Endodermal cell (in vitro differentiated cells): ENCODE measurements at places on chromosomes 13 and 19. TPM values are rescaled to one million over a fixed set of nuclear protein-coding genes. Genes with fewer than 3 reads are reported as not detected.

The LILRB5 gene
- total RNA-seq: not detected in 2 replicates

The FGF22 gene
- 0.78 to 0.82 TPM in 2 of 3 replicates, not detected in the other for total RNA-seq

The VSTM2B gene
- not detected in 3 replicates for total RNA-seq

The CACNG8 gene
- 0.25 and 0.48 TPM in 2 replicates for total RNA-seq

The NLRP7 gene
- 1.0 and 1.1 TPM in 2 replicates for total RNA-seq

The EXOC3L2 gene
- 0.11 to 6.8 TPM (median 0.32 TPM) in 3 replicates for total RNA-seq

The KRTDAP gene
- 1.8 and 3.4 TPM in 2 replicates for total RNA-seq

The NLRP5 gene
- total RNA-seq: not detected in 3 replicates

The NLRP4 gene
- not detected in 3 replicates for total RNA-seq

DNA sequence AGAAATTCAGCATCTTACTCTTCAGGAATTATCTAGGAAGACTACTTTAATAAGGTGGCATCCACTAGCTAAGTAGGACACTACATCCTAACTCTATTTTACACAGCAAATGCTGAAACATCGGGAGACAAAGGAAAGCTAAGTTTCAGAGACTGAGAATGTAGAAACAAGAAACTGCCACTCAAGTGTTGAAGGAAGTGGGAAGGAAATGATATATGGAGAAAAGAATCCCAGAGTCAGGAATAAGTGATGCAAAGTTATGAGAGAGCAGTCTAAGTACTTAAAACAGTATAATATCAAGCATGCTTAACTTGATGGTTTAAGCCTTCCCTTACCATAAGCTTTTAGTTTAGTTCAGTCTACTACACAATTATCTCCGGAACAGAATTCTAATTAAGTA lies 52.4 kb downstream of the RBM26 start:
- no peaks in the 10 kb centered on the region for H3K27me3 ChIP-seq
- no peaks in the 10 kb centered on the region for H3K4me1 ChIP-seq
- H3K27ac ChIP-seq: no peak overlapping the region
- no peak overlapping the region for H3K4me3 ChIP-seq
- no peak for DNase-seq

DNA sequence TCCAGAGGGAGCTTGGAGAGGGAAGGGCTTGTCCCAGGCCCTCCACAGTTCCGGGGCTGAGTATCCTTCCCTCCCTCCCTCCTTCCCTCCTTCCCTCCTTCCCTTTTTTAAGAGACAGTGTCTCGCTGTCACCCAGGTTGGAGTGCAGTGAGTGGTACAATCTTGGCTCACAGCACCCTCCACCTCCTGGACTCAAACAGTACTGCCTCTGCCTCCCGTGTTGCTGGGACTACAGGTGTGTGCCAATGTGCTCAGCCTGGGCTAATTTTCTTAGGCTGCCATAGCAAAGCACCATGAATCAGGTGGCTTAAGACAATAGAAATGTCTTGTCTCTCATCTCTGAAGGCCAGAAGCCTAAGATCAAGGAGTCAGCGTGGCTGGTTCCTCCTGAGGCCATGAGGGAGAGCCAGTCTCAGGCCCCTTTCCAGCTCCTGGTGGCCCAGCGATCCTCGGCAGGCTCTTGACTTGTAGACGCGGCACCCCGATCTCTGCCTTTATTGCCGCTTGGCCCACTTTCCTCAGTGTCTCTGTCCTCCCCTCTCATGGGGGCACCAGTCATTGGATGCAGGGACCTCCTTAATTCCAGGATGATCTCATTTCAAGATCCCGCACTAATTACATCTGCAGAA lies 47.5 kb downstream of the CRTC1 start:
- no peaks in the 10 kb centered on the region for H3K27me3 ChIP-seq
- H3K36me3 ChIP-seq: no peaks in the 10 kb centered on the region
- no peak overlapping the region for H3K4me3 ChIP-seq
- peaks cover 16% of the 10 kb centered on the region for H3K4me1 ChIP-seq
- no peak overlapping the region for H3K27ac ChIP-seq

DNA sequence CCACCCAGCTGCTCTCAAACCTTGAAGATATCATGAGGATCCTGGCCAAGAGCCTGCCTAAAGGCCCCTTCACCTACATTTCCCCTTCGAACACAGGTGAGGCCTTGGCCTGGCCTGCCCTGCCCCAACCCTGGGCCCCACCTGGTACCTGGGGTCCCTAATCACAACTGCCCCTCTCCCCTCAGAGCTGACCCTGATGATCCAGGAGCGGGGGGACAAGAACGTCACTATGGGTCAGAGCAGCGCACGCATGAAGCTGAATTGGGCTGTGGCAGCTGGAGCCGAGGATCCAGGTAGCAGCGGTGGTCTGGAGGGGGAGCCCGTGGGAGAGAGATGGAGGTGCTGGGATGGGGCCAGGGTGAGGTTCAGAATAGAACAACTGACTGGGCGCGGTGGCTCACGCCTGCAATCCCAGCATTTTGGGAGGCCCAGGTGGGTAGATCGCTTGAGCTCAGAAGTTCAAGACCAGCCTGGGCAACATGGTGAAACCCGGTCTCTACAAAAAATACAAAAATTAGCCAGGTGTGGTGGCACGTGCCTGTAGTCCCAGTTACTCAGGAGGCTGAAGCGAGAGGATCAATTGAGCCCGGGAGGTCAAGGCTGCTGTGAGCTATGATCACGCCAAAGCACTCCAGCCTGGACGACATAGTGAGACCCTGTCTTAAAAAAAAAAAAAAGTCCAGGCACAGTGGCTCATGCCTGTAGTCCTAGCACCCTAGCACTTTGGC lies 17.5 kb downstream of the DDX39A start:
- H3K36me3 ChIP-seq: no peaks in the 10 kb centered on the region
- no peaks in the 10 kb centered on the region for H3K27me3 ChIP-seq
- no peaks in the 10 kb centered on the region for H3K4me1 ChIP-seq
- H3K27ac ChIP-seq: no peak overlapping the region
- no peak overlapping the region for H3K4me3 ChIP-seq
- DNase-seq: no peak

DNA sequence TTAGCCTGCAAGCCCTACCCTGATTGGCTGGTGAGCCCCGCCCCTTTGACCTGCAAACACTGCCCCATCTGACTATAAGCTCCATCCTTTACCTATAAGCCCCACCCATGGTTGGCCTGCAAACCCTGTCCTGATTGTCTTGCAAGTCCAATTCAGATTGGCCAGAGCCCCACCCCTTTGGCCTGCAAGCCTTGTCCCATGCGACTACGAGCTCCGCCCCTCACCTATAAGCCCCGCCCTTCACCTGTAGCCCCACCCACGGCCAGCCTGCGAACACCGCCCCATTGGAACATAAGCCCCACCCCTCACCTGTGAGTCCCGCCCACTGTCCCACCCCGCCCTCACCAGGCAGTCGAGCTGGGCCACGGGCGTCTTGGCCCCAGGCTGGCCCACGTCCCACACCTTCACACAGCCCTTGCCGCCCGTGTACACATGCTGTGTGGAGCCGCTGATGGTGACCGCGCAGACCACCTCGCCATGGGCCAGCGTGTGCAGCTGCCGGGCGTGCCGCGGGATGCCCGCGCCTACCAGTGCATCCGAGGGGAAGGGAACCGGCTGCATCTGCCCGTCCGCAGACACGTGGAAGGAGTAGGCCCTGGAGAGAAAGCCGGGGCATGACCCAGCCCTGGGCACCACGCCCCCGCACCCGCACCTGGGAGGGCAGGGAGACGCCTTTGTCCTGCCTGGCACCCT lies 22.9 kb downstream of the TLE2 start:
- no peaks in the 10 kb centered on the region for H3K4me1 ChIP-seq
- peaks cover 31% of the 10 kb centered on the region for H3K36me3 ChIP-seq
- H3K4me3 ChIP-seq: no peak overlapping the region
- H3K27ac ChIP-seq: no peak overlapping the region

- H3K36me3 ChIP-seq: no peaks in the 10 kb centered on the region
- H3K4me1 ChIP-seq: peaks cover 27% of the 10 kb centered on the region
- H3K27ac ChIP-seq: no peak overlapping the region
- no peak for DNase-seq
Measured at GRCh38 chr13:94323764-94324758, 155.4 kb downstream of the DCT start.

DNA sequence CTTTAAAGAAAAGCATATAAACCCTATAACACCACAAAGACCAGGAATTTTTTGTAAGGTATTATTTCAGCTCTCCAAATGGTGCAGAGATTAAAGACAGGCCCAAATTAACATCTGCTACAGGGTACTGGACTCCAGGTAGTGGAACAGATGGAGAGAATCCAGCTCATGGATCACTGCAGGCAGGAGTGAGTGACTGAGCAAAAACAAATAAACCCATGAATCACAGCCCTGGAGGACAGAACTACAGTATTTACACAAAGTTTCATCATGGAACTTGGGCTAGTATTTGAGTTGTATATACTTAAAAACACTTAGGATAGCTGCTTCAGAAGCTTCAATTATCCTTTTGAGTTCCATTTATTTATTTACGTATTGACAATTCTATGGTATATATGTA lies 132.8 kb upstream of the SPRY2 start:
- no peak overlapping the region for H3K27ac ChIP-seq
- no peaks in the 10 kb centered on the region for H3K36me3 ChIP-seq
- no peaks in the 10 kb centered on the region for H3K27me3 ChIP-seq
- H3K4me1 ChIP-seq: no peaks in the 10 kb centered on the region
- no peak overlapping the region for H3K4me3 ChIP-seq

GRCh38 chr19:8469613-8470368 lies 25.0 kb downstream of the HNRNPM start:
- peaks cover 96% of the 10 kb centered on the region for H3K36me3 ChIP-seq
- H3K27ac ChIP-seq: no peak overlapping the region
- H3K4me1 ChIP-seq: no peaks in the 10 kb centered on the region
- no peak overlapping the region for H3K4me3 ChIP-seq
- H3K27me3 ChIP-seq: no peaks in the 10 kb centered on the region

DNA sequence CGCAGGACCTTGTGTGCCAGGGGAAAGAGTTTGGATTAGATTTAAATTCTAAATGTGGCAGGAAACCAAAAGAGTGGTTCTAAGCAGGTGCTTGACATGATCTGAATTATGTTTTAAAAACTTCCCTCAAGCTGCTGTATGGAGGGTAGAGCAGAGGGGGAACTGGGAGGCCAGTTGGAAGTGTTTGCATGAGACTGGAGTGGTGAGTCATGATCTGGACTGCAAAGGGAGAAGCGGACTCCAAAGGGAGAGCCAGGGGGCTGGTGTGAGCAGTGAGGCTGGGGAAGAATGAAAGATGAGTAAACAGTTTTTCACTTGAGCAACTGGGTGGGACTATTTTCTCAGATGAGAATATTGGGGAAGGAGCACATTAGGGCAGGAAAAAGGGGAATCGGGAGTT lies 206.1 kb downstream of the DNAJC15 start:
- no peaks in the 10 kb centered on the region for H3K36me3 ChIP-seq
- no peak overlapping the region for H3K27ac ChIP-seq
- no peak overlapping the region for H3K4me3 ChIP-seq
- peaks cover 4% of the 10 kb centered on the region for H3K4me1 ChIP-seq
- DNase-seq: no peak

DNA sequence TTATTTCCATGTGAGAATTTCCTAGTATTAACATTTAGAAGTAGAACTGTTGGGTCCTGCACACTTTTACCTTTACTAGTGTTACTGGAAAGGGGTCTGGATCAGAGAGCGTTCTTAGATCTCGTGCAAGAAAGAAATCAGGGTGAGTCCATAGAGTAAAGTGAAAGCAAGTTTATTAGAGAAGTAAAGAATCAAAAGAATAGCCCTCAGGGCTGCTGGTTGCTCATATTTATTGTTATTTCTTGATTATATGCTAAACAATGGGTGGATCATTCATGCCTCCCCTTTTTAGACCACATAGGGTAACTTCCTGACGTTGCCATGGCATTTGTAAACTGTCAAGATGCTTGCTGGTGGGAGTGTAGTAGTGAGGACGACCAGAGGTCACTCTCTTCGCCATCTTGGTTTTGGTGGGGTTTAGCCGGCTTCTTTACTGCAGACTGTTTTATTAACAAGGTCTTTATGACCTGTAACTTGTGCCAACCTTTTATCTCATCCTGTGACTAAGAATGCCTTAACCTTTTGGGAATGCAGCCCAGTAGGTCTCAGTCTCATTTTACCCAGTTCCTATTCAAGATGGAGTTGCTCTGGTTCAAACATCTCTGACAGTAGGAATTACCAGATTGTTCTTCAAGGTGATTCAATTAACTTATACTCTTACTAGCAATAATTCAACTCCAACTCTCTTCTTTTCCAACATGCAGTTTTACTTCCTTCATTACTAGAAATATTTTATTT lies 27.4 kb downstream of the NDFIP2 start:
- H3K36me3 ChIP-seq: no peaks in the 10 kb centered on the region
- H3K4me1 ChIP-seq: no peaks in the 10 kb centered on the region
- no peak overlapping the region for H3K4me3 ChIP-seq
- no peaks in the 10 kb centered on the region for H3K27me3 ChIP-seq

GRCh38 chr13:47656651-47657050 lies 344.4 kb downstream of the SUCLA2 start:
- no peak overlapping the region for H3K4me3 ChIP-seq
- H3K36me3 ChIP-seq: no peaks in the 10 kb centered on the region
- H3K27me3 ChIP-seq: no peaks in the 10 kb centered on the region
- no peaks in the 10 kb centered on the region for H3K4me1 ChIP-seq

DNA sequence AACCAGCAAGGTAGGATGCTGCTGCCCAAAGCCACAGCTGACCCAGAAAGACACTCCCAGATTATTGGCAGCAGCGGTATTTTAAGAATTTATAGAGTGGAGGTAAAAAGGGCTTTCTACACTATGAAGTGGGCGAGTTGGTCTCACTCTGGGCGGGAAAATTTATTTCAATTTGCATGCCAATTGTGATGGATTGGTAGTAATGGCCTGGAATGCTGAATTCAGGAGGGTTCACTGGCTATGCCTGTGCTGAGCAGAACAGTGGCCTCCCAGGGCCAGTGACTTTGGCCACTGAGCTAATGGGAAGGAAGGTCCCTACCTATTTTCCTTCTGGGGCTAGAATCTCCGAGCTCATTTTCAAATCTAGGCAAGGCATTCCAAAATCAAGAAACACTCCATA lies 243.5 kb downstream of the TSHZ3 start:
- no peak overlapping the region for H3K27ac ChIP-seq
- no peaks in the 10 kb centered on the region for H3K27me3 ChIP-seq
- no peak for DNase-seq
- H3K4me3 ChIP-seq: no peak overlapping the region

- H3K27ac ChIP-seq: peak overlapping the region; percentile 89
- H3K4me1 ChIP-seq: peaks cover 11% of the 10 kb centered on the region
- peak; percentile 67 for DNase-seq
- H3K4me3 ChIP-seq: peak overlapping the region; percentile 90
Measured at GRCh38 chr19:55259540-55260210, 858 bp upstream of the PPP6R1 start.

- no peaks in the 10 kb centered on the region for H3K36me3 ChIP-seq
- no peak for DNase-seq
- H3K27me3 ChIP-seq: no peaks in the 10 kb centered on the region
- no peaks in the 10 kb centered on the region for H3K4me1 ChIP-seq
Measured at GRCh38 chr13:105908586-105908985, 626.9 kb downstream of the EFNB2 start.

GRCh38 chr13:38606699-38607535 lies 80.0 kb upstream of the FREM2 start:
- DNase-seq: no peak
- H3K4me1 ChIP-seq: no peaks in the 10 kb centered on the region
- no peak overlapping the region for H3K4me3 ChIP-seq
- no peak overlapping the region for H3K27ac ChIP-seq
- H3K27me3 ChIP-seq: no peaks in the 10 kb centered on the region
- H3K36me3 ChIP-seq: no peaks in the 10 kb centered on the region

GRCh38 chr13:20359335-20359734 lies 127.2 kb upstream of the GJB6 start:
- no peak overlapping the region for H3K4me3 ChIP-seq
- no peaks in the 10 kb centered on the region for H3K27me3 ChIP-seq
- no peaks in the 10 kb centered on the region for H3K36me3 ChIP-seq
- no peaks in the 10 kb centered on the region for H3K4me1 ChIP-seq

GRCh38 chr19:53192771-53193534 lies at the start of gene ZNF665:
Gene ZNF665 (minus strand): TSS chr19:53193358. CDS start chr19:53182898, 10,460 bp downstream.
- no peak within 1 kb of the TSS for H3K27ac ChIP-seq
- H3K27me3 ChIP-seq: no peaks in the 10 kb centered on the region
- peaks cover 7% of the 10 kb centered on the region for H3K36me3 ChIP-seq
- no peaks in the 10 kb centered on the region for H3K4me1 ChIP-seq
- peak within 1 kb of the TSS; percentile 95 for H3K4me3 ChIP-seq
- DNase-seq: peak; percentile 95
